ENCODE measurements at places on chromosomes 12 and 14. TPM values are rescaled to one million over a fixed set of nuclear protein-coding genes. Genes with fewer than 3 reads are reported as not detected.

The CEBPE gene
- not detected for total RNA-seq

The GALNT6 gene
- 39.7 TPM for total RNA-seq

The HOXC12 gene
- not detected for total RNA-seq

The TRIM9 gene
- under 0.01 TPM for total RNA-seq

The C1R gene
- total RNA-seq, result 125 TPM

The OAS2 gene
- total RNA-seq, result 1.2 TPM

The VRTN gene
- not detected for total RNA-seq

The CCDC196 gene
- not detected for total RNA-seq

The FRMD6 gene
- 167 TPM for total RNA-seq

The SRRM4 gene
- total RNA-seq, result not detected

The ATP5F1B gene
- total RNA-seq, result 627 TPM

The RDH5 gene
- total RNA-seq, result 6.3 TPM

The ETNK1 gene
- 24.5 TPM for total RNA-seq

The OR4N5 gene
- not detected for total RNA-seq

The TEX52 gene
- not detected for total RNA-seq

The ESRRB gene
- total RNA-seq, result not detected

The SLC25A47 gene
- total RNA-seq, result not detected

The COX8C gene
- total RNA-seq, result not detected

The DLGAP5 gene
- total RNA-seq, result 51.6 TPM

The ADAM21 gene
- 0.86 TPM for total RNA-seq

The STXBP6 gene
- total RNA-seq, result 18.6 TPM

The RFLNA gene
- total RNA-seq, result 0.18 TPM

The CABP1 gene
- not detected for total RNA-seq

The LRP1-AS gene
- total RNA-seq, result not detected

The BEGAIN gene
- 1.1 TPM for total RNA-seq

The B3GNT4 gene
- total RNA-seq, result not detected

The C14orf180 gene
- total RNA-seq, result not detected

All from myometrial cell (primary cell).